ENCODE measurements at places on chromosomes 16 and 17. TPM values are rescaled to one million over a fixed set of nuclear protein-coding genes. Genes with fewer than 3 reads are reported as not detected.

The ATP1B2 gene
- total RNA-seq = 1.5 TPM

The SLFN12 gene
- 18.2 TPM for total RNA-seq

DNA sequence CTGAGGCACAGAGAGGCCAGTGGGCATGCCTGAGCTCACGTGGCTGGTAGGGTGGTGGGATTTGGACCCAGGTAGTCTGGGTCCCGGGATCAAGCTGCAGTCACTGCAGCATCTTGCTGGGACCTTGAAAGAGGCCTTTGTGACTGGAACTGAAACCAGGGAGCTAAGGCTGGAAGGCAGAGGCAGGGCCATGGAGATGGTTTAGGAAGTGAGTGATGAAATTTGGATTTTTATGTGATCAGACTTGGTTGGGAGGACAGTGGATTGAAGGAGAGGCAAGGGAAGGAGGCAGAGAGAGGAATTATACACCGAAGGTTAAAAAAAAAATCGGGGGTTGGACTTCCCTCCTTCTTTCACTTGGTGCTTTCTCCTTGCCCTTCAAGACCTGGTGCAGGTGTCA, 255.4 kb upstream of the CACNG5 start:
- DNase-seq = no peak

- DNase-seq = peak; percentile 51
These were observed 1.3 kb downstream of the SNN start for GRCh38 chr16:11669380-11670146.

- no peak for DNase-seq
These were observed 113.4 kb downstream of the MAP2K4 start for GRCh38 chr17:12134101-12134500.

GRCh38 chr16:57693550-57693949, 1.1 kb upstream of the DRC7 start:
- DNase-seq = no peak

Data from tibial nerve (tissue), 4 donors.